NCI-H82 (cell line): ENCODE measurements at places on chromosomes 1 and 21.
A peak's percentile ranks its signal among the peaks of the same experiment; 100 is the strongest.

- DNase-seq = no peak
Observed at GRCh38 chr21:35896060-35896459, 164.3 kb downstream of the SETD4 start.

DNA sequence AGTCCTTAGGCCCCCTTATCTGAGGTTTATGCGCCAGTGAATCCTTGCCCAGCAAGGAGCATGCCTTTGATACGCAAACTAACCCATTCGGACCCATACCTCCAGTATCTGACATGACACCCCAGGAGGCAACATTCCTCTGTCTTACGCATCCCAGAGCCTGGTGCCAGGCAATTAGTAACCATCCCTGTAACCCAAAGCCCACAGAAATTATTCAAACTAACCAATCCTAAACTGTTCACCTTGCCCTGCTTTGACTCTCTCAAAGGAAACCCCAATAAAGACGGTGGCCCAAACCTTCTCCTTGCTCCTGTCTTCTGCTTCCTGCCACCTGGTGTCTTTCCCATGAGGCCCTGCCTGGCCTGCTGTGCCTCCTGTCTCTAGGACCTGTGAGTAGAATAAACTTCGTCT, 36.4 kb downstream of the ZNF496 start:
- DNase-seq = no peak

DNA sequence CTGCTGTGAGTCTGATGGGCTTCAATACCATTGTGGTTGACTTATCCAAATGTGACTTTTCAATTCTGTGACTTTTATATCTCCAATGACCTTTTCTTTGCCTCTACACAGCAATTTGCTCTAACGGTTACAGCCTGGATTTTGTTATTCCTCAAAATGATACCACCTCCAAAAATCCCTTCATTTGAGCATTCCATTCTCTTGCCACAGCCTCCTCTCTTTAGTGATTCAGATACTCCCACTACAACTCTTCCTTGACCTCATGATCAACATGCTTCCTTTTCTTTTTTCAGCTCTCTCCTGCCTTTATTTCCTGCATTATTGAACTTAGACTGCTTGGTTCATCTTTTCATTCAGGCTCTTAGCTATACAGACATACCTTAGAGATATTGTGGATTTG, 16.6 kb upstream of the IL19 start:
- DNase-seq = no peak

DNA sequence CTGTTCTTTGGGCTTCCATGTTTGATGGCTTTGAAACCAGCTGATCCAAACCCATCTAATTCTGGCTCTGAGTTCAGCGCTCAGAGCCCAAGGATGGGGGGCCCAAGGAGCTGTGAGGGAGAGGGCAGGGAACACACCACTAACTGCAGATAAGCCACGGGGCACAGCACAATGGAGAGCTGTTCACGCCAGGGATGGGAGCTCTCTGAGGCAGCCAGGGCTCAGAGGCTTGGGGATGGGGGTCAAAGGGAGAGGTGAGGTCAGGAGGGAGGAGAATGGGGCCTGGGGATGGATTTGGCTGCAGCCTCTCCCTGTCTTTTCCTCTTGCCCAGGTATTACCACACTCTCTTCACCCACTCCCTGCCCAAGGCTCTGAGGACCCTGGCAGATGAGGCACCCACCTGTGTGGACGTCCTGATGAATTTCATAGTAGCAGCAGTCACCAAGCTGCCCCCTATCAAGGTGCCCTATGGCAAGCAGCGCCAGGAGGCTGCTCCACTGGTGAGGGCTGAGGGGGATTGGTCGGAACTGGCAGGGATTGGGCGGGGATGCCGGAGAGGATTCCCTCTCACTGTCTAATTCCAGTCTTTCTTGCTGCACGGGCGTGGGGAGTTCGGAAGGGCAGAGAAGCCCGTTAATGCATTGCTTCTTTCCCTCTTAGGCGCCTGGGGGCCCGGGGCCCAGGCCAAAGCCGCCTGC, 11.3 kb downstream of the SLC30A2 start:
- DNase-seq = peak; percentile 69

DNA sequence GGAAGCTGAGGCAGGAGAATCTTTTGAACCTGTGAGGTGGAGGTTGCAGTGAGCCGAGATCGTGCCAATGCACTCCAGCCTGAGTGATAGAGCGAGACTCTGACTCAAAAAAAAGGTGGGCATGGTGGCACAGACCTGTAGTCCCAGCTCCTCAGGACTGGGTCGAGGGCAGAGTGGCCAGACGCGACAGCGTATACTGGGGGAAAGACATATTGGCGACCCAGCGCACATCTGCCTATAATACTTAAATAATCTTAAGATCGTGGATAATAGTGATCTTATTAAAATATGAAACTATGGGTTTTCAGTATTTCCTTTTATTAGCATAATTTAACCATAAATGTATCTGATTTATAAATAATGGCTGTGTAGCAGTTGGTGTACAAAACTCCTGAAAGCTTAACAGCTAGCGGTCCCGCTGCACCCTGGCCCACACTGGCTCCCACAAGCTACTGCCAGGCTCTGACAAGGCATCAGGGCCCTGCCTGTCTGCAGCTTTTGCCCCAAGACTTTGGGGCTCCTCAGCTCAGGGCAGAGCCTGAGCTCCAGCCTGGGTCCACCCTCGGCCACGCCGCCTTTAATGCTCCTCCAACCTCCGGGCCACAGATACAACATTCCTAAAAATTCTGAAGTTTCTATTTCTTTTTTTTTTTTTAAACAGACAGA, 2.7 kb upstream of the AURKAIP1 start:
- no peak for DNase-seq

DNA sequence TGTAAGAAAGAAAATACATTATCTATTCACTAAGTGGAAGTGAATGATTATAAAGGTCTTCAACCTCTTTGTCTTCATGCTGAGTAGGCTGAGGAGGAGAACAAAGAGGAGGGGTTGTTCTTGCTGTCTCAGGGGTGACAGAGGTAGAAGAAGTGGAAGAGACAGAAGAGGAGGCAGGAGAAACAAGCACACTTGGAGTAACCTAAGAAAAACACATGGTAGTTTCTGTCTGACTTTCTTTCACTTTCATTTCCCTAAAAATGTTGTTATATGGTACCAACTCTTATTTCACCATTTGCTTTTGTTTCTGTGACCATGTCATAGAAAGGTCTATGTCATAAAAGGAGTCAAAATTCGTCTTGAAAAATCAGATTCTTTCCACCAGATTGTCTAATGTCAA, 696.6 kb upstream of the BRINP3 start:
- no peak for DNase-seq

- peak; percentile 27 for DNase-seq
Observed at GRCh38 chr1:156912861-156913808, 7.3 kb upstream of the LRRC71 start.

DNA sequence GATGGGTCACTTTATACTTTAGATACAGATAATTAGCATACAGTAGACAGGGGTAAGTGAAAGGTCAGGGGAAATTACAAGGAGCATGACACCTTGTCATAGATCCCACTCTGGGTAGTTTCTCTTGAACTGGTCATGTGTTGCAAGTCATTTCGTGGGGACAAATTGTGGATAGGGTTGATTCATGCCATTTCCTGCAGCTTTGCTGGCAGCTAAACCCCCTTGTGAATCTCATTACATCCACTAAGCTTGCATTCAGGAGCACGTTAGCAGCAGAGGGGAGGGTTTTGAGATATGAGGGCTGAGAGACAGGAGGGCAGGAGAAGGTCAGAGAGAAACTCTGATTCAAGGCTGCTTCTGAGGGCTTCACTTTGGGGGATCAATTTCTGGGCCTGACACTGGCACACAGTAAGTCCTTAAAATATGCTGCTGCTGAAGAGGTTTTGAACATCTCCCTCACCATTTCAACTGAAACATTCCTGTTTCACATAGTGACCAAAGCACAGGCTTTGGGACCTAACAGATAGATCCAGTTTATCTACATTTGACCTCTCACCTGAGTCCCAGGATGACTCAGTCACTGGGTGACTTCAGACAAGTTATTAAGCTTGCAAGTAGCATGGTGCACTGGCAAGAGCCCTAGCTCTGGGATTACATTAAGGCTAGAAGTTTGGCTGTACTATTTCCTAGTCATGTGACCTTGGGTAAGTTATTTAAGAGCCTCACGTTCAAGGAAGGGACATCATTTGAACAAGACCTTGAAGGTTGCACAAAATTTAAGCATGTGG, 206.0 kb upstream of the USP24 start:
- DNase-seq = peak; percentile 96

DNA sequence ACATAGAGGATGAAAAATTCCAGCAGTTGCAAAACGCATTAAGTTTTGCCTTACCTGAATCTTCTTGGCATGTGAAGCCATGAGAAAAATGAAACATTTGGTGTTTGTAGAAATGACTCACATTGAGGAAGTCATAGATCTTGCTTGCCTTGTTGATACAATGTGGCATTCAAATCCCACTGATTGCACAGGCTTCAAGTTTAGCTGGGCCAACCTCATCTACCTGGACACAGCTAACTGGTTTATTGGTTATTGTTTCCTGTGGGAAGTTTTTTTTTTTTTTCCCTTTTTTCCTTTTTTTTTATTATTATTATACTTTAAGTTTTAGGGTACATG, 168.9 kb upstream of the C21orf91 start:
- DNase-seq = no peak

DNA sequence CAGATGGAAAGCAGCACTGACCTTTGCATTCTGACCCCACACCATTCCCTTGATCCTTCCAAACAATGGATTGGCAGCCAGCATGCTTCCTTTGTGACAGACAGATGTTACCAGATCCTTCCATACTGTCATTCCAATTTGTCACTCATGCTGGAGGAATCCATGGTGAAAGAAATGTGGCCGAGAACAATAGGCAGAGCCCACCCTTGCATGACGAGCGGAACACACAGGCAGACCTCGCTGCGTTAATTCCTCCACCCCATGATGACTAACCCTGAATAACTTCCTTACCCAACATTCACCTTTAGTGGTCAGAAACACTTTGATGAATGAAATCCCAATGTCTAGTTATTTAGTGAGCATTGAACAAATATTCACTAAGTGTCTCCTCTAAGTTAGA, 45.1 kb downstream of the PDPN start:
- no peak for DNase-seq

DNA sequence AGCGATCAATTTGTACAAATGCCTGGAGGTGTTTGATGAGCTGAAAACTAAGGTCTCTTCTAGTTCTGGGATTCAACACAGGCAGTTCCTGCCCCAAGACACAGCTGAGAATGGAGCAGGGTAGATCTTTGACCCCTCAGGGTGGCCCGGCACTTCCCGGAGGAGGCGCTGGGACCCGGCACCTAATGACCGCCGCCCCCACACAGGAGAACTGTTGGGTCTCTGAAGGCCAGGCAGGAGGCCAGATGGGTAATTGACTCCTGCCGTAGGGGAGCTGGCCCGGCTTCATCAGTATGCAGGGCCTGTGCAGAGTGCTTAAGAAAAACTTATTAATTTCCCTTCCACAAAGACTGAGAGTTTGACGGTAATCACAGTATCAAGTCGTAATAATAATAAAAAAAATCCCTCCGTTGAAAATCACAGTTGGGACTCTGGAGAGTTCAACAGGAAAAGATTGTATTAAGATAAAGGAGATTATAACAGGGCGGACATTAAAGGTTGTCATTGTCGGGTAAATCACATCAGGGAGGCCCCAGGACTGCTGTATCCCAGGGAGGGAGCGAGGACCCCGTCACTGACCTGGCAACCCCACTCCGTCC, 51.7 kb downstream of the UBIAD1 start:
- no peak for DNase-seq

GRCh38 chr1:65793359-65793732, 651 bp downstream of the PDE4B start:
- DNase-seq = no peak

GRCh38 chr1:65317866-65318653, 8.7 kb downstream of the DNAJC6 start:
- DNase-seq = peak; percentile 96

GRCh38 chr1:153933430-153933829, 10.7 kb upstream of the GATAD2B start:
- DNase-seq = no peak

DNA sequence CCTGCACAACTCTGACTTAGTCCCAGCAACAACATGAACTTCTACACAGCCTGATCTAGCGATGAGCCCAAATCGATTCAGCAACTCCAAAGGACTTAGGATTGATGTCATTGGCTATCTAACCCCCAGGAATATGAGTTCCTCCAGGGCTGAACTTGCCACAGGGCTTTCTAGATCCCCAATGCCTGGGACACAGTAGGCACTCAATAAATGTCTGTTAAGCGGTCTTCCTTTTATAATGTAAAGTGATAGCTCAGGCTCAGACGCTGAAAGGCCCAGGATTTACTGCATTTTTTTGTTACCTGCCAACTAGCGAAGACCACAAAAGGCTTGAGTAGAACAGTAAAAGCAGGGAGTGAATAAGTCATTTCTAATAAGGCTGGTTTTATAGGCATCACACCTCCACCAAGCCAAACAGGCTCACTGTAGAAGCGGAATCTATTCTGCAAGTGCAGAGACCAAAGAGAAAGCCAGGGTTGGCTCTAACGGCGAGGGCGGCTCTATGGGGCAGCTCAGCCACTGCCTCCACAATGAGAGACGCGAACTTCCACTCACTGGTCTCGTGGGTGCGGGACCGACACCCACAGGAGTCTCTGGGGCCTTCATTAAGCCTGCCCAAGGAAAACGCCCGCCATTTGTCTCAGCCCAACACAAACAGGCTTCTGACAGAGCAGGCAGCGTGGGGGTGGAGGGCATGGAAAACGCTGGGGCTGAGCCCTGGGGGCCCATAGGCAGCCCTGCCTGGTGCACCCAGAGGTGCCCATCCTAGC, 52.0 kb downstream of the HLCS start:
- DNase-seq = no peak

DNA sequence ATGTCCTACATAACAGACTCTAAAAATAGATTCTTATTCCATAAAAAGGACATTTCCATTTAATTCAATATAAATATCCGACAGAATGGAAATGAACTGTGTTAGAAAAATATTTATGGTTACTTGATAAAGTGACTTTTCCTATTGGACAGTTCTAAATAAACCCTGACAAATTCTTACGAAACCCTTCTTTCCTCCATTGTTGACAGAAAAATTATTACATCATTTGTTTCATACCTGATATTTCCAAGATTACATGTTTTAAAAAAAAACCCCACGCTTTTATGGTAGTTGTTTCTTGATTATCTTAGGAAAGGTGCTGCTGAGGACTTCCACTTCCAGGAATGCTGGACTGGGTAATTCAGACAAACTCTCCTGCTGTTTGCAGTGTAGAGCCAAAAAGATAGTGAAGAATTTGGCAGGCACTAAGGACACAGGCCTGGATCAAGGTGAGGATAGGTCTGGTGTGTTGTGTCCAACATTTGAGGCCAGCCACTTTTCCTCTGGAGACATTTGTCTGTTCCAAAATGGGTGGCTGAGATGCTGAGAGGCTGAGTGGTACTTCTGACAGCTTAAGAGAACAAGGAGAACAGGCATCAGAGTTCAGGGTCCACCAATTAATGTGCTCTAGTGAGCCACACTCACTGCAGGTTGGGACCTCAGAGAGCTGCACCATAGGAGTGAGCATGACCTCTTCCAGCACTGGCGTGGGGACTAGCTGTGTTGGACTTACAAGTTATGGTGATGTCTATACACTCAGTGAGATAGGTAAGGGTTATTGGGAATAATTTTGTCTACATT, 7.0 kb upstream of the C1orf116 start:
- DNase-seq = no peak

DNA sequence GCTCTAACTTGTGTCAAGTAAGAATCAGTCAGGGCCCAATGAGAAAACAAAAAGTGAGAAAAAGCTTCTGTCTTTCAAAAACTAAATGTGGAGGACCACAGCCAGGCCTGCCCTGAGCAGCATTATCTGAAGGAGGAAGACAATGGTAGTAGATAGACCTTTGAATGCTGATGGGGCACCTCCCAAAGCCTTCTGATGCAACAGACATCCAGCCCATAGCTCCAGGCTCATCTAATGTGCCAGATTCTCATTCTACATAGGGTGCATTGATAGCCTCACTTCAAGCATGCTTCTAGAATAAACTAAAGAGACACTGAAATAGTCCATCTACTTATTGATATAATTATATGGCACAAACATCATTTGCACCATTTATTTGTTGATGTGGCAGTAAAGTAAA, 351.6 kb downstream of the HHIPL2 start:
- DNase-seq = no peak
